ENCODE measurements at places on chromosomes 2 and 18.

DNA sequence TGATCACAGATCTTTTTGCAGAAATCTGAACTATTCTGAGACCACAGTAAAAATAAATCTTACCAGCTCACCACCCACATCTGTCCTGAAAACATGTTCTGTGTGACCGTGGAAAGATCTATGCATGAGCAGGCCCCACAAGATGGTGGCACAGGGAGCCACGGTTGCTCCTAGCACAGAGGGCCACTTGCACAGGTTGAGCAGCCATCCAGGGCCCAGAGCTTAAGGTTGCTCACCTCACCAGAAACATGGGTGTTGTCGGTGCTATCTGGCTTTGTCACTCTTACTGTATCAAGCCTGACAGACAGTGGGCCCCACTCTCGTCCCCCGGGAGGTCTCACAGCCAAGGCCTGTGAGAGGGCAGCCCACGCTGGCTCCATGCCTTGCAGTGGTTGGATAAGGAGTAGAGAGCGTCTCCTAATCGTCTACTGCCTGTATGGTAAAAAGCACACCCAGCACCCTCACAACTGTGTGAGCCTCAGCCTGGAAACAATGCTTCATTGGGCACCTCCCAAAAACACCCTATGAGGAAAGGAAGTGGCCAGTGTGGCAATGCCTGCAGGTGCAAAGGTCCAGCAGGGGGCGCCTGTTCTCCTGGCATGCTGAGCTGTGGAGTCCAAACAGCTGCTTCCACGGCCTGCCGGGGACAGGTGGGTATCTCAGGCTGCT is 19.6 kb downstream of the TUBB6 start:
- DNase-seq: no peak

- DNase-seq: no peak
These were observed 78.2 kb upstream of the UGP2 start for GRCh38 chr2:63763391-63763941.

- DNase-seq: no peak
These were observed 10.7 kb downstream of the ACAA2 start for GRCh38 chr18:49802623-49803022.

- DNase-seq: no peak
These were observed 105.2 kb upstream of the TFCP2L1 start for GRCh38 chr2:121390082-121390692.

- DNase-seq: no peak
These were observed 30.1 kb downstream of the COA5 start for GRCh38 chr2:98578231-98578630.

GRCh38 chr2:61877571-61878245 is 10.7 kb downstream of the CCT4 start:
- no peak for DNase-seq

DNA sequence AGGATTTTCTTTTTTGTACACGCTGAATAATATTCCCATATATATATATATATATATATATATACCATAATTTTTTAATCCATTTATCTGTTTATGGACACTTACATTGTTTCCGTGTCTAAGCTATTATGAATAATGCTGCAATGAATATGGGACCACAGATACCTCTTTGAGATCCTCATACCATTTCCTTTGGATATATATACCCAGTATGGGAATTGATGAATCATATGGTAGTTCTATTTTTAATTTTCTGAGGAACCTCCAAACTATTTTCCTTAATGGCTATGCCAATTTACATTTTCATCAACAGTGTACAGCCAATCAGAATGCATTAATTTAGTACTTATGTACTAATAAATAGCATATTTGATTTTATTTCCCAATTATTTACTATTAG is 53.1 kb downstream of the MERTK start:
- DNase-seq: no peak

DNA sequence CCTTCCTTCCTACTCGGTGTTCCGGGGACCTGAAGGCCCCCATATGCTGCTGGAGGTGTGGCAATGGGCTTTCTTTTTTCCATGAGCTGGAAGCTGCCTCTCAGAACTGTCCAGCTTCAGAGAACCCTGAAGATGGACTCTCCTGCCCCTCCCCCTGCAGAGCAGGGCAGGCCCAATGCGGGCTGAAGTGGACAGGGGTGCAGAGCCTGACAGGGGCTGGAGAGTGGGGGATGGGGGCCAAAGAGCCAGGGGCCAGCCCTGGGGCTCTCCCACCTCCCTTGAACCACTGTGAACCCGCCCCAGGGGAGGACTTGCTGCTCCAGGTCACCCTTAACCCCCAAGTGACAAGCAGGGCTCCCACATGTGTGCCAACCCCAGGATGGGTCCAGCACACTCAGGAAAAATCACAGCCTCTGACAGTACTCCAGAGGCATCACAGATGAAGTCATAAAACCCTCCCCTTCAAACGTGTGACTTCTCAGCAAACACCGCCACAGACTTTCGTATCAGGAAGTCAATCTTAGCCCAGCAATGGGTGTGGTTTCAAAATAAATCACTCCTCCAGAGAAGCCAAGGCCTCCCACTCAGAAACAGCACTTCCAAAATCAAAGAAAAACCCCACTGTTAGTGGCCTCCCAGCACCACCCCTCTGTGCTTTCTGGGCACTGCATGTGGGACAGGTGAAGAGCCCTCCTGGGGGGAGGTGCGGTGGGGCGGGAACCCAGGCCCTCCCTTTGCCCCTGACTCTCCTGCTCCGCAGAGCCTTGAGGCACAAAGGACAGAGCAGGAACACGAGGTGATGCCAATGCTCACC is 135.8 kb downstream of the HDAC4 start:
- DNase-seq: peak; percentile 30

DNA sequence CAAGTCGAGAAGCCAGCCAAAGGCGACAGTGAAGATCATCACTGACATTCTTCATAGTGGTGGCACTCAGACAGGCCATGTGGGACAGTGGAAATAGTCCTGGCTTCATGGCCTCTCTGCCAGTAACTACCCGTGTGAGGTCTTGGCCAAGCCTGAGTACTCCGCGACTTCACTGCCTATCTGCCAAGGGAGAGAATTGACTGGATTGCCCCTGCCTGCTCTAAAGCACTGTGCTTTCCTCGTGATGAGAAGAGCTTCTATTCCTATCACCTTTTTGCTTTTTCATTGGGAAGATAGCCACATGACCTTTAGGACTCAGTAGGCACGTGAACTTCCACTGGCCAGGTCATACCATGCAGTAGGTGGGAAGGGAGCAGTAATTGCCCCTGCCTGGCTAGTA is 239.3 kb downstream of the HAUS1 start:
- no peak for DNase-seq

GRCh38 chr18:75293591-75293990 is 83.0 kb downstream of the TSHZ1 start:
- DNase-seq: no peak

- no peak for DNase-seq
These were observed 128.8 kb upstream of the SLC1A4 start for GRCh38 chr2:64860276-64860885.

- peak; percentile 22 for DNase-seq
These were observed 93.8 kb downstream of the NRP2 start for GRCh38 chr2:205776139-205776538.

DNA sequence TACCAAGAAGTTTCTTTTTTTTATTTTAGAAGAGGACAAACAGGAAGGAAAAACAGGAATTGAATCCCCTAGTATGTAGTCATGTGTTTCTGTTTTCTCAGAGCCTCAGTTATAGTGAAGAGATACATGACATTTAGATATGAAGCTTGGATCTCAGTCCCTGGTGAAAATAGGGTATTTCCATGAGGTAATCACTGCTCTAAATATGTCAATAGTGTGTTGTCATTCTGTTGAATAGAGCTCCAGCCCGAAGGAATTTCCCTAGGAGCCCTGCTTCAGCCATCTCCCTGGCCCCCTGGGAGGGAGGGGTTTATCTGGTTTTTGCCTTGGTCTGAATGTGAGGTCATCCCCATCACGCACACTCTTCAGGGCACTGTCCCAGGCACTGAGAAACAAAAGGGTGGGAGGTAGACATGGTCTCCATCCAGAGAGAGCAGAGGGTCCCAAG is 47.1 kb upstream of the REL start:
- DNase-seq: no peak

DNA sequence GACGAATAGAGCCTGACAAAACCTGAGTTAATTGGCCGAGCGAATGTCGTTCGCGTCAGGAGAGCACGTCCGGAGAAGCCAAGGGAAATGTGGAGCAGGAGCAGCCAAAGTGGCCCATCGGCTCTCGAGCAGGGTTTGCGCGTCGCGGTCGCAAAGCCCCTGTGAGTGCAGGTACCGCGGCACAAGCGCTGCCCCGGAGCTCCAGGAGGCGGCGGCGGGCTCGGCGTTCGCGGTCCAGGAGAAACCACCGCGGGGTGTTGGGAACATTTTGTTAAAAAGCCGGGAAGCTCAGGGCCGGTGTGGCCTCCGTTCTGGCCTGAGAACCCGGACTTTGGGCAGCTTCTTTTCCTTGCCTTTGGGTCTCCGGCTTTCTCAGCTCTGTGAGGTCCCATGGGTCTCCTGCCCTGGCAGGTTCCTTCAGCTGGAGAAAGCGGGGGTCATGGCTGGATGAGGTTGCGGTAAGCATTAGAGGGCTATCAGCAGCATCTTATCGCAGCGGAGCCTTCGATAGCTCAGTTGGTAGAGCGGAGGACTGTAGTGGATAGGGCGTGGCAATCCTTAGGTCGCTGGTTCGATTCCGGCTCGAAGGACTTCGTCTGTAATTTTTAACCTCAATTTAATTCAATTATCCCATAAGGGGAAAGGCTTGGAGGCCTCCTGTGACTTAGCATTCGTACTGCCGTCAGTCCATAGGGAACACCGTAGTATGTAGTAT is 1.0 kb upstream of the AGBL5 start:
- DNase-seq: peak; percentile 91

DNA sequence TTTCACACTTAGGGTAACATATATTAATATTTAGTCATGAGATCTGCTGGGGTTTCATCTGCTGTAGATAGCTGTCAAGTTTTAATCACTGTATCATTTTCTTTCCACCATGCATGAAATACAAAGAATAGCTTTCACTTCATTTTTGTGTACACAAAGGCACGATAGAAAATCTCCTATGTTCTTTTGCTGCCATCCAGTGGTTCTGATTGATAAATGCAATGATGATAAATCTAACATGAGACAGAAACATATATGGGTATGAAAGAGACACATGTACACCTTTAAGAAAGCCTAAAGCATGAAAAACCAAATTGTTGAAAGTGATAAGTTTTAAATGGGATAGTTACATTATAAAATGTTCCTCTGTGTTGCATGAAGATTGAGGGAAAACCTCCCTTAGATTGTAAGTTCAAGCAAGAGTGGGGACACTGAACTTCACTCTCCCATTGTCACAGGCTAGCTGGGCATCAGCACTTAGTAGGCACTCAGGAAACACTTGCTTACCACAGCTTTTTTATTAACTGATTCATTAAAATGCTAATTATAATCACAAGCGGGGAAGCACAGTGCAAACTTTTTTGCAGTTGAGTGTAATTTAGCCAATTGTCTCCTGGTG is 31.2 kb downstream of the C1D start:
- DNase-seq: no peak

GRCh38 chr2:141641462-141641861 is 489.4 kb downstream of the LRP1B start:
- DNase-seq: no peak

GRCh38 chr2:24883946-24884345 is 36.1 kb downstream of the ADCY3 start:
- no peak for DNase-seq

- no peak for DNase-seq
These were observed 249.5 kb upstream of the FN1 start for GRCh38 chr2:215685238-215685990.

DNA sequence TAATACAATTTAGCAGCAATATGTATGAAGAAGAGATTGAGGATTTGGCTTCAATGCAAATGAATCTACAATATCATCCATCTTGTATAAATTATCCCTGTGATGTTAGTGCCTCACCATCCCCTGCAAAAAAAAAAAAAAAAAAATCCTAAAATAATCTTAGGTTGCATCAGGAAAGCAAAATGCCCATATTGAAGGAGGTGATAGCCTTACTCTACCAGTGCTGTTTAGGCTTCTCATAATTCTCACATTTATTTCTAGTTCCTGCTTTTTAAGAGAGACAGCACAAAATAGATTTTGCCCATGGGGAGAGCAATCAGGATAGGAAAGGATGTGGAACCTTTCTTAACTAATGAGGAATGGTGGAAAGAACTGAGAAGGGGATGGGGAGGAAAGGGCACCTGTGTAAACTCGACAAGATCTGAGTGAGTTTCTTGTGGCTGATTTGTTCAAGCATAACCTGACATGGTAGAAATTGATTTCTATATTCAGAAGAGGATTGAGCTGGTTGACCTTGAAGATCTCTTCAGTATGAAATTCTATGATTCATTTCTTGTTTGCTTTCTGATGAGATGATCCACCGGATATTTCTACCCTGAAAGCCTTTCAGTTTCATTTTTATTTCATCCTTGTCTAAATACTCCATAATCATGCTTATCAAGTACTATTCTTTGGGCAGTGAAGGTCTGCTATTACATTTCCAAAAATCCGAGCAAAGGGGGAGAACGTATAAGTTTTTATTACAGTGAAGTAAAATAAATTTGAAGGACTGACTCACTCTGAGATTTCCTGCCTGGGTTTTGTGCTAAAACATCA is 391.2 kb downstream of the PTPRM start:
- DNase-seq: no peak

DNA sequence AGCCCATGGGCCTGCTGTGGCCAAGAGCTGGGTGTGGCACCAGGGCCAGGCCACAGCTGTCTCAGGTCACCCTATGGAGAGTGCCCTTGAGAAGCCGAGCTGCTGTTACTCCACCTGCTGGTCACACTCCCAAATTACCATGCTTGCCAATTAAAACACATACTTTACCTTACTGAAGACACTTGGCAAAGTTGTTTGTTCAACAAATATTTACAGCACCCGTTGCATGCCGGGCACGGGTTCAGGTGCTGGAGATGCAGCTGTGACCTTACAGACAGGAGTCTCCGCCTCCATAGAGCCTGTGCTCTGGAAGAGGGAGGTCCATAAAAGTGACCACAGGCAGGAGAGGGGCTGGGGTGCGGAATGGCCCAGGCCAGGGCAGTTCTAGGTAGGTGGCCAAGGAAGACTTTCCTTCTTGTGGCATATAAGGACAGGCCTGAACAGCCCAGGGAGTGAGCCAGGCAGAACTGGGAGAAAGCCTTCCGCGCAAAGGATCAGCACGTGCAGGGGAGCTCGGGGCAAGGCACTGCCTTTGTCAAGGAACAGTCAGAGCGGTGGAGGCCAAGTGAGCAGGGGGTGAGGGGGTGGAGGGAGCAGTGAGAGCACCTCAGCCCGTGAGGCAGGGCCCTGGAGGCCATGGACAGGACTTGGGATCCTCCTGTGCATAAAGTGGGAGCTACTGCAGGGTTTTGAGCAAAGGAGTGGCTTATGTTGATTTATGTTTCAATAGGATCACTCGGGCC is 23.6 kb upstream of the RBM44 start:
- DNase-seq: no peak

GRCh38 chr2:128722489-128722888 is 403.8 kb upstream of the HS6ST1 start:
- DNase-seq: no peak

DNA sequence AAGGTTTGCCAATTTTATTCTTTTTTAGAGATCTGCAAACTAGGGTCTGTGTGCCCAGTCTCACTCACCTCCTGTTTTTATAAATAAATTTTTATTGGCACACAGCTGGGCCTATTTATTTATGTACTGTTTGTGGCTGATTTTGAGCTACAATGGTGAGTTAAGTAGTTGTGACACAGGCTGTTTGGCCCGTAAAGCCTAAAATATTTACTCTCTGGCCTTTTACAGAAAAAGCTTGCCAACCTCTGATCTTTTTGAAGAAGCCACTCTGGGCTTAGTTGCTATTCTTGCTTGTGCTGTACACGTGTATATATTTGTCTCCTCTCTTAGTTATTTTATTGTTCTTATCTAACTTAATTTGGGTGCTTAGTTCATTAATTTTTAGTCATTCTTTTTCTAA is 14.5 kb downstream of the NAB1 start:
- no peak for DNase-seq

- DNase-seq: no peak
These were observed 3.0 kb upstream of the ASPRV1 start for GRCh38 chr2:69964353-69964841.
